ENCODE measurements at places on chromosomes 2 and 18.

GRCh38 chr2:130019402-130019801, 39.9 kb downstream of the RAB6C start:
- no peak for DNase-seq

GRCh38 chr2:137232076-137232475, 466.7 kb downstream of the THSD7B start:
- no peak for DNase-seq

GRCh38 chr2:188308483-188308882, 16.8 kb downstream of the GULP1 start:
- no peak for DNase-seq

DNA sequence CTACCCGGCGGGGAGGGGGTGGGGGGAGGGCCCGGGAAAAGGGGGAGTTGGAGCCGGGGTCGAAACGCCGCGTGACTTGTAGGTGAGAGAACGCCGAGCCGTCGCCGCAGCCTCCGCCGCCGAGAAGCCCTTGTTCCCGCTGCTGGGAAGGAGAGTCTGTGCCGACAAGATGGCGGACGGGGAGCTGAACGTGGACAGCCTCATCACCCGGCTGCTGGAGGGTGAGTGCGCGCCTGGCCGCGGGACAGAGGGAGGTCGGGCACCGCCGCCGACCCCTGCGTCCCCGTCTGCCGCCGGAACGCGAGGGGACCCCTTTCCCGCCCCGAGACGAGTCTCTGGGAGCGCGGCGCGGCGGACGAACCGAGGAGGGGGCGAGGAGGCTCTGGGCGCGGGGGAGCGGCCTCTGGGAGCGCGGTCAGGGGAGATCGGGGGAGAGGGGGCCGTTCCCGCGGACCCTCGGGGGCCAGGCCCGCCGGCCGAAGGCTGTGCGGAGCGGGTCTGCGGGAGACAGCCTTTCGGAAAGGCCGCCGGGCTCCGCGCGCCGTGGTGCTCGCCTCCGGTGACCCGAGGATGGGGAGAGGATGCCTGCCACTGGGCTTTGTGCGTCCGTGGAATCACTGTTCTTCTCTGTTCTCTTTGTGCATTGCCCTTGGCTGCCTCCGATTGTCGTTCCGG, 463 bp downstream of the PPP1CB start:
- peak; percentile 56 for DNase-seq

DNA sequence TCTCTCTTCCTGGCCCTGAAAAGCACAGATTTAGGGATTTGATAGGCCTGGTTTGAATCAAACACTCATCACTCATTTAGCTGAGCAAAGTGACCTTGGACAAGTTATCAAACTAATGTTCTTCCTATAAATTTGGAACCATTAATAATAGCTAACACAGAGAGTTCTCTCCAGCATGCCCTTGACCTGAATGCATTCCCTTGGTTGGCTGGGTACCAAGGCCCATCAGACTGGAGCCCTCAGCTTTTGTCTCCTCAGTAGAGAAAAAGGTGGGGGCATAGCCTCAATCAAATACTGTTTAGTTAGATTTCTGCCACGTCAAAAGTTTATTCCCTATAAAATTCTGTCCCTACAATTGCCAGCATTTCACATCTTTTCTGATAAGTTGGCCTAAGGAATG, 13.8 kb upstream of the MRPL19 start:
- no peak for DNase-seq

DNA sequence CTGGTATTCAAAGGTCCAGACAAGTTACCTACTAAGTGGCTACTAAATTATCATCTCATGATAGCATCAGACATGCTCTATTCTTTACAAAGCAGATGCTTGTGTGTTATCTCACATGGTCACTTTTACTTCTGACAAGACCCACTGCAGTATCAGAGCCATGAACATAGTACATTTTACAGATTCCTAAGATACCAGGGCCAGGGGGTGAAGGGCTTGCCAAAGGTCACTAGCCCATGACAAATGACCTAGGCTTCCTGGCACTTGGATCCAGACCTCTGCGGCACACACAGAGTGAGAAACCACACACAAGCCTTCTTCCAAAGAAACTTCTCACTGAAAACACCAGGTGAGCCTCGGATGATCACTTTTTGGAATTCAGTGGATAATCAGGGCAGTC, 446.8 kb downstream of the EIPR1 start:
- DNase-seq: no peak

GRCh38 chr18:75810961-75811551, 383.6 kb upstream of the SMIM21 start:
- no peak for DNase-seq

- no peak for DNase-seq
Observed at GRCh38 chr2:239579524-239580198, 178.8 kb upstream of the HDAC4 start.

- DNase-seq: no peak
Observed at GRCh38 chr2:206442474-206442832, 879 bp upstream of the ADAM23 start.

DNA sequence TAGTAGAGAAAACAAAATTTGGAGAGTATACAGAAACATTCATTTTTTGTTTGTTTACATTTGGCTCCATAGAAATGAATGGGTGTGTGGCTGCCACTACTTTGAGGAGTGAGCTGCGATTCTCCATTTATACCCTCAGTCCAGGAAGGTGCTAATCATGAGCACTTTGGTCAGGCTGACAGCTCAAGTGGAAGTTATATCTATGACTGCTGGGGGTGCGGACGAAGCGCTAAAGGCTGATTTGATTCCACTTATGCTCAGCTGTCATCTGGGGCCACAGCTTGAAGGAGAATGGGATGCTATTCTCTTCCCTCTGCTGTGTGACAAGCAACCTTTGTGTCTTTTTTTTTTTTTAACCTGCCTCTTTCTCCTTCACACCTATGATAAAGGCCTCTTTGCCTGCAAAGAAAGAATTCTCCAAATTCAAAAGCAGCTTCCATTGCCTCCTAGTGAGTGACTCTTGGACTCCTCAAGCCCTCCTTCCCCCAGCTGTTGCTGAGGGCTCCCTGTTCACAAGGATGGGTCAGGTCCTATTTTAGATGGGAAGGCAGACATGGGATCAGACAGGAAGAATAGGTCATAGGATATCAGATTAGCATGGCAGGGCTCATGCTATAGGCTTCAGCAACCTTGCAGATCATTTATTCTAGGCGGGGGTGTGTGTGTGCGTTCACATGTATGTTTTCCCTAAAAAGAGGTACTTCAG, 201.6 kb downstream of the SETBP1 start:
- DNase-seq: no peak

GRCh38 chr2:104177179-104177578, 676.7 kb upstream of the POU3F3 start:
- no peak for DNase-seq

All from natural killer cell (primary cell).